ENCODE measurements at places on chromosomes 4 and X. TPM values are rescaled to one million over a fixed set of nuclear protein-coding genes. Genes with fewer than 3 reads are reported as not detected.

IDH3G gene
- 41.1 TPM for total RNA-seq

TLL1 gene
- total RNA-seq = 2.2 TPM

SLC16A2 gene
- total RNA-seq = 1.3 TPM

DNA sequence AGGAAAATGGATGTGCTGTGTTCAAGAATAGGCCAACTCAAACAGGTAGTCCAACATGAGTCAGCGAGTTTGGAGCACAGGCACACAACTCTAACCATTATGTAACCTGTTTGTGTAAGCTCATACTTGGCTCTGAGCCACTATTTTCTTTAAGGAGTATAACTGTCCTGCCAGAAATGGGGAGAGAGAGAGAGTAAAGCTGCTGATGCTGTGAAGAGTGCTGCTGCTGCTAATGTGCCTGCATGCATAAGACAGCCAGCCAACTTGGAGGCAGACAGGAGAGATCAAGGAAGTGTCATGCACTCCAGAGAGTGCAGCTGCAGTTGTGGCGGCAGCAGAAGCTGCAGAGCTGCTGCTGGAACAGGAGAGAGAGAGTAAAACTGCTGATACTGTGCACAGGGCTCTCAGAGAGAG is 11.7 kb upstream of the STATH start:
- no peak for DNase-seq

DNA sequence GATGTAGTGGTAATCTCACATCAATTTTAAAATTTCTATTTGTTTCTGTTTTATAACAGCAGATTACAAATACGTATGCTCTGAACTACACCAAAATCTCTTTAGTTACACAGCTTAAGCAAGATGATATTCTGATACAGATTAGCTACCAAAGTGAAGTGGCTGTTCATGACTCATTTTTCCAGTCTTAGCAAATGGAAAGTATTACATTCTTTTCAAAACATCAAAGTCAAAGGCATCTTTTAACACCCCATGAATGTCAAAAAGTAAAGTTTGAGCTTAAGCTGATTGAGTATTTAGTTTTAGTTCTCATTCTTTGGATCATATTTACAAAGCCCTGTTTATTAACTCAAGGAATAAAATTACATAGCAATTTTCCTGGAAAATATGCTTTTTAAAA is 6.6 kb upstream of the HPGDS start:
- DNase-seq = no peak
